ENCODE measurements at places on chromosomes 6 and 20. TPM values are rescaled to one million over a fixed set of nuclear protein-coding genes. Genes with fewer than 3 reads are reported as not detected.

The AURKA gene
- total RNA-seq: 119 TPM

The BICRAL gene
- total RNA-seq: 2.8 TPM

The SH3BGRL2 gene
- 0.25 TPM for total RNA-seq

The DUSP15 gene
- total RNA-seq: 1.0 TPM

The MYLK4 gene
- 0.14 TPM for total RNA-seq

The POU5F1 gene
- 4.5 TPM for total RNA-seq

The IMPG1 gene
- total RNA-seq: not detected

The SSTR4 gene
- total RNA-seq: not detected

The WFDC2 gene
- total RNA-seq: 0.15 TPM

The SLC35D3 gene
- total RNA-seq: 0.09 TPM

The TCP11 gene
- total RNA-seq: not detected

The SLA2 gene
- total RNA-seq: not detected

The CEBPB gene
- total RNA-seq: 63.1 TPM

The CFAP61 gene
- 0.37 TPM for total RNA-seq

The ELOVL2 gene
- 9.1 TPM for total RNA-seq

The ENPP3 gene
- total RNA-seq: not detected

The SLC24A3 gene
- 0.04 TPM for total RNA-seq

The ULBP3 gene
- total RNA-seq: 4.0 TPM

The DST gene
- total RNA-seq: 58.4 TPM

The SAYSD1 gene
- total RNA-seq: 7.3 TPM

The EPHA7 gene
- 0.04 TPM for total RNA-seq

The CNR1 gene
- 0.49 TPM for total RNA-seq

All from A549 treated with DMSO at 1 μM for 4 hours (cell line).